ENCODE measurements at places on chromosomes 2 and 18.

DNA sequence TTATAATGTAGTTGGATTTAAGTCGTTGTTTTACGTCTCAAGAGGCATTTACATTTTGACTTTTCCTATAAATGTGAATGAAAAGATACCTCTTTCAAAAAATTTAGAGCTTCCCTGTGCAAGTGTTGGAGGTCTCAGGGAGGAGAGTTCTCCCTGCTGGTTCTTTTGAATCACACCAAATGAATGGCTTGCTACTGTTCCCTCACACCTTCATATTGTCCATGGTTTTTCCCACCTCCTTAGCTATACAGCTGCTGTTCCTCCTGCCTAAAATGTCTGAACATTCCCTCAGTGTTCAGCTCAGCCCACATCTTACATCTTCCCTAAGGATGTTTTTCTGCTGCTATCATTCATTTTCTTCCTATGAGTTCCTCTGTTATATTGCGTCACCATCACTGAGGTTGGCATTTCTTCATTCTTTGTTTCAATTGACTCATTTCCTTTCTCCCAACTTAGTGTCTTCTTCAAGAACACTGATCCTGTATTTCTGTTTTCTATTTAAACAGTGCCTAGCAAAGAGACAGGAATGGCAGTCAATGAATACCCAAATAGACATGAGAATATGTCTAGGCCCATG, 46.0 kb downstream of the COX7A2L start:
- no peak for DNase-seq

- DNase-seq = no peak
Observed at GRCh38 chr18:12021596-12021995, 40.3 kb downstream of the IMPA2 start.

- peak; percentile 24 for DNase-seq
Observed at GRCh38 chr2:191245869-191246531, 796 bp downstream of the MYO1B start.

DNA sequence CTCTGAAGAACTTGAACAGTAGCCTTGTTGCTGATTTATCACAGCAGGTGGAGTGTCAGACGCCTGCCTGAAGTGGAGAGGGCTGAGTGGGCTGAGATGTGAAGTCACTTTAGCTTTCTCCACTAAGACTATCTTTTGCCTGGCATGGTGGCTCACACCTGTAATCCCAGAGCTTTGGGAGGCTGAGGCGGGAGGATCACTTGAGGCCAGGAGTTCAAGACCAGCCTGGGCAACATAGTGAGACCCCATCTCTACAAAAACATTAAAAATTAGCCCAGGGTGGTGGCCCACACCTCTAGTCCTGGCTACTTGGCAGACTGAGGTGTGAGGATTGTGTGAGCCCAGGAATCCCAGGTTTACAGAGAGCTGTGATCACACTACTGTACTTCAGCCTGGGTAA, 60.6 kb upstream of the TTC39C start:
- no peak for DNase-seq

- no peak for DNase-seq
Observed at GRCh38 chr2:170932166-170932565, 3.1 kb downstream of the GORASP2 start.

GRCh38 chr2:127508631-127509034, 17.7 kb downstream of the IWS1 start:
- DNase-seq = peak; percentile 46

DNA sequence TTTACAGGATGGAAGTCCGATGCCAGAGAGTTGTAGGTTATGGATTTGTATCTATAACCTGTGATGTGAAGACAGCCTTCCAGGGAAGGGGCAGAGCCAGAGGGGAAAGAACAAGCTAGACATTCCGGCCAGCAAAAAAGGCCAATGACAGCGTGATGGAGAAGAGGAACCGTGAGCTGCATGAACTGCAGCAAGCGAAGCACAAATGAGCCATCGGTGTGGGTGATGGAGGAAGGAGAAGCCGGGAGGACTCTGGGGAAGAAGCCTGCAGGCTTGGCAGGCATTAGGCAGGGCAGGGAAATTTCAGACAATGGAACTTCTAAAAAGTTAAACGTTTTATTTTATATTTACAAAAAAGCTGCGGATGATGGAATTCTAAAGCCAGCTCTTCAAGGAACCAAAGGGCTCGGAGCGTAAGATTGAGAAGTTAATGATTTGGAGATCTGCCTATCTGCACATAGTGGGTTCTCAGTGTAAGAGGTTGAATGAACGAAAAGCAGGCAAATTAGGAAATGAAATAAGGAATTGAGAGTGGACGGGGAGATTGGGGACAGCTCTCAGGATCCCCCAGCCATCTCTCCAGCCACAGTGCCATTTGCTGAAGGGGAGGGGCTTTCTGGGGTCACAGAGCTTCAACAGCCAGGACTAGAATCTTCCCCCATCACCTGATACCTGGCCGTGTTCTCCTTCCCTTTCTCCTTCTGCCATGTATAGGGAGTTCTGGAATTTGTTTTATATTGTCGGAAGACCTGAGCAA, 28.4 kb downstream of the NGEF start:
- DNase-seq = no peak

GRCh38 chr2:86646865-86647264, 23.2 kb upstream of the RNF103 start:
- DNase-seq = no peak

DNA sequence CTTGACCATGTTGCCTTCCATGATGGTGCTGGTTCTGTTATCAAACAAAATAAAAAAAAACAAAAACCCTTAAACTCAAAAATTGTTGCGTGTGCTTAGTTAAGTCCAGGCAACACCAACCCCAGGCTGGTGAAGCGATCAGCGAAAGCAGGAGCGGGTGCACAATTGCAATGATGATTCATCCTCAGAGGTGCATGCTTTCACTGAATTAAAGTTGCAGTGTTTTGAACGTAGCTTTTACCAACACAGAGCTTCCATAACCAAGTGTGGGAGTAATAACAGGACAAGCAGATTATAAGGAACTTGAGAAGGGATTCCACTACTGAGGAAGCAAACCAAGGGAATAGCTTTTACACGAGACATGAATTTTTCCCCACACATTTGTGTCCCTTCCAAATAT, 39.7 kb upstream of the RAPH1 start:
- no peak for DNase-seq

DNA sequence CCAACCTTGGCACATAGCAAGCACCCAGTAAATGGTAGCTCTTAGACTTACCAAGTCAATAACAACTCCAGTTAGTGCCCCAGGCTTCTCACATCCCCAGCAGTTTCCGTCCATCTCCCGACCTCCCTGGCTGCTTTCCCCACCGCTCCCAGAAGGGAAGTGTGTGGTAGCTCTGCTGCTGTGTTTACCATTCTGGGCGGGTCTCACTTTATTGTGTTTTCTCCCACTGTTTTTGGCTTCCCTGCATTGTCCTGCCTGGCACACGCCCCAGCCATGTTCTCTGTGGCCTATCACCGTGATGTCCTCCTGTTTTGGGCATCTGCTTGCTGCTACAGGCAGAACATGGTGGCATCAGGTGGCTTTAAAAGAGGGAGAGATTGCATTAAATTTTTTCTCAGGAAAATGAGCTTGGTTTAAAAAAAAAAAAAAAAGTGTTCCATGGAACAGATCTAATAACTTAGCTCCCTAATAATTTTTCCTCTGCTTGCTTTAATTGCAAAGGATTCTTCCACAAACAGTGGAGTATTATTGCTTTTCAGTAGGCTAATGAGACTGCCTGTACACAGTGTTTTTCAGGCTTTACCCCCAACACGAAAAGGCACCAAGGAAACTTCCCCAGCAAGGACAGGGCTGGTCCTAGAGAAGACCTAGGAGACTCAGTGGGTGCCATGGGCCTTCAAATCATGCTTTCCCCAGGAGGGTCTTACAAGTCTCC, 8.0 kb upstream of the COX7A2L start:
- no peak for DNase-seq

GRCh38 chr2:69449906-69450305, 12.7 kb upstream of the NFU1 start:
- DNase-seq = no peak

DNA sequence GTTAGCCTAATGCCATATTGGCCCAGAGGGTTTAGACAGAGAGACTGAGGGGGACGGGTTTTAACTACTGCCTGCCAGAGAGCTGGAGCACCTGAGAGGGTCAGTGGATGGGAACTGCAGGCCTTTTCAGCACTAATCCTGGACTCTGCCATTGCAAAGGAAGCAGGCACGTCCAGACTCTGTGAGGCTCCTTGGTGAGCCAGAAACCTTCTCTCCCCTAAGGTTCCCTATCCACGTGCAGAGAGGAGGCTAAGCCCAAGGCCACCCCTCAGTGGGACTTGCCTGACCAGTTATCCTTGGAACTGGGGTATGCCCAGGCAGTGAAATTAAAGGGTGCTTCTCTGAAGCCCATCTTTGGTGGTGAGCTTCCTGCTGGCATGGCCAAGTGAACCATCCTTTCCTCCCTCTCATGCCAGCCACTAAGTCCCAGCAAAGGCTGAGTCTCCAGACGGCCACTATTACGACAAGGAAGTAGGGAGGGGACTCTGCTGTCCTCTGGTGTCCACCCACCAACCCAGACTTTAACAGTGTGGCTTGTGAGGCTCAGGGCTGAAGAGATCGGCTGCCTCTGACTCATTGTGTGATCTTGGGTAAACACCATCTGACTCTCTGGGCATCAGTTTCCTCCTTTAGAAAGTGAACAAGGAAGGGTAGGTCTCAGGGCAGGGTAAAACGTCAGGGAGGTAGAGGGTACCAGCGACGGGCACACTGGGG, 3.9 kb upstream of the MLPH start:
- DNase-seq = no peak

DNA sequence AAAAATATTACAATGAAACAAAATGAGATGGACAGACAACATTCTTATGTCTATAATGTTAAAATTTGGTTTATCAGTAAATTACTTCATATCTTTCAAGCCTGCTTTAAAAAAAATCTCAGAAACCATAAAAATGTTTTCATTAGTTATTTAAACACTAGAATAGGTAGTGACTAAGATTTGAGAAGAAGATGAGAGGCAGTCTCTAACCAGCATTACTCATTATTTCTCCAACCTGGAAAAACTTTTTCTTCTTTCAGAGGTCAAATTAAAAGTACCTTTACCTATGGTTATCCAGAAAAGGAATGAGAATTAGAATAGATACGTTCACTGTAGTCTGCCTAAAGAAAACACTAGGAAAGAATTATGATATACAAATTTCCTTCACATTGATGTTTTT, 50.3 kb downstream of the IKZF2 start:
- no peak for DNase-seq

GRCh38 chr18:55524353-55525073, 63.5 kb downstream of the TCF4 start:
- DNase-seq = no peak

- no peak for DNase-seq
Observed at GRCh38 chr2:1136067-1136466, 185.4 kb downstream of the SNTG2 start.

- DNase-seq = no peak
Observed at GRCh38 chr2:119232666-119232993, 9.0 kb downstream of the STEAP3 start.

DNA sequence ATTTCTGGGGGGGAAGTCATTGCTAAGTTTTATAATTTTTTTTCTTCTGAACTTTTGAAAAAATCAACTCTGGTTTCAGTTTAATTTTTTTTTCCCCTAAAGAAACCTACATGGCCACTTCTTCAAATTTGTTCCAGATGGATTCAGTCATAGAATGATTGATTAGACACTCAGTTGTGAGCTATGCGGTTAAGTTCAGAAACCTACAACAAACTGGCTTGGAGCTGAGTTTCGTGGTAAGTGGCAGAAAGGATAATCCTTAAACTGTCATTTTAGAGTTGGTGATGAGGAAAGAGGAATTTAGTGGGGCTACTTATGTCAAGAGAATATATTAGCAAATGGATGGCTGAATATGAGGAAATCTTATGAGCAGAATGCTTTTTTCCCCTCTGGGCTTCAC, 23.7 kb downstream of the EFEMP1 start:
- DNase-seq = no peak

DNA sequence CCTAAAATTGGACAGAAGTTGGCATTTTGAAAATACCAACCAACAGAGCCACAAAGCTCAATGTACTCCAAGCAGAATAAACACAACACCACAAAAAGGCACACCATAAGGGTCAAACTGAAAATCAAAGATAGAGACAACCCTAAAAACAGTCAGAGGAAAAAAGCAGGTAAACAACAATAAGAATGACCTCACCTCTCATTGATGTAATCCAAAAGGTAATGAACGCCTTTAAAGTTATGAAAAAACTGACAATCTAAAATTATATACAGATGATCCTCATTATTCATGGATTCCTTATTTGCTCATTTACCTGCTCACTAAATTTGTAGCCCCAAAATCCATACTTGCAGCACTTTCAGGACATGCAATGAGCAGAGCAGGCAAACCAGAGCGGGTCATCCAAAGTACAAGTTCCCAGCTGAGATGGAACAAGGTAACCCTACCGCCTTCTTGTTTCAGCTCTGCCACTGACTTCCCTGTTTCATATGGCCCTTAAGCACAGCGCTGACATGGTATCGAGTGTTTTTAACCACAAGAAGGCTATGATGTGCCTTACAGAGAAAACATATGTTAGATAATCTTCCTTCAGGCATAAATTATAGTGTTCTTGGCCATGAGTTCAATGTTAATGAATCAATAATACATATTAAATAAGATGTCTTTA, 17.0 kb downstream of the RTN4 start:
- no peak for DNase-seq

- no peak for DNase-seq
Observed at GRCh38 chr2:25698752-25699151, 25.4 kb upstream of the DTNB start.

GRCh38 chr2:231387904-231388724, 7.4 kb upstream of the B3GNT7 start:
- DNase-seq = no peak

DNA sequence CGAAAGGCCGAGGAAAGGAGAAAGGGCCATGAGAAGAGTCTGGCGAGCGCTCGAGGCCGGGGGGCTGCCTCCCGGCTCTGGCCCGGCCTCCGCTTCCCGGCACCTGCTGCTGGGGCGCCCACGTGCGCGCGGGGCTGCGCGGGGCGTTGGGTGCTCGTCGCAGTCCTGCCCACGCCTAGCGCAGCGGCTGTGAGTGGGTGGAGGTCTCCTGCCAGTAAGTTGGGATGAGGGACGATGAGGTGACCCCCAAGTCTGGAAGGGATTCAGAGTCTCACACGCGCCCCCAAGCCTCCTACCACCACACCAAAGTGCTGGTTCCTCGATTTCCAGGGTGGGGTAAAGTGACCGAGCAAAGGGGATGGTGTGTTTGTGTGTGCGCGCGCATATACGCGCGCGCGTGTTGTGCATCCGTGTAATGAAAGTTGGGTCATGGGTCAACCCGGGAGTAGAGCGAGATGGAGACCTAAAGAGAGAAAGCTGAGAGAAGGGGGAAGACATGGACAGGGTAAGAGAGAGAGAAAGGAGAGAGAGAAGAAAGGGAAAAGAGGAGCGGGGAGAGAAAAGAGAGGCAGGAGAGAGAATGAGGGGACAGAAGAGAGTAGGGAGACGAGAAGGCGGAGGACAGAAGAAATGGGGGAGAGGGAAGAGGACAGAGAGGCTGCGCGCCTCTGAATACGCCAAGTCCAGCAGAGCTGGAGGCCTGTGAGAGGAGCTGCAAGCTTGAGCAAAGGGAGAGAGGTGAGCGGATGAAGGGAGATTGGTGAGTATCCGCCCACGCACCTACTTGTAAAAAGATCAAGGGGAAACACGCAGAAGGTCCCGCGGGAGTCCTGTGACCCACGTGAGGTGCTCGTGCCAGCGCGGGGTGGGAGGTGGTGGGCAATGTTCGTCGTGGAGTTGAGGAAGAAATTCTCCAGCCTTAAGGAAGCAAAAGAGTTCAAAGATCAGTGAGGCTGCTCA, 1.7 kb upstream of the NETO1 start:
- DNase-seq = no peak
